ENCODE measurements at places on chromosomes 3 and 15.

DNA sequence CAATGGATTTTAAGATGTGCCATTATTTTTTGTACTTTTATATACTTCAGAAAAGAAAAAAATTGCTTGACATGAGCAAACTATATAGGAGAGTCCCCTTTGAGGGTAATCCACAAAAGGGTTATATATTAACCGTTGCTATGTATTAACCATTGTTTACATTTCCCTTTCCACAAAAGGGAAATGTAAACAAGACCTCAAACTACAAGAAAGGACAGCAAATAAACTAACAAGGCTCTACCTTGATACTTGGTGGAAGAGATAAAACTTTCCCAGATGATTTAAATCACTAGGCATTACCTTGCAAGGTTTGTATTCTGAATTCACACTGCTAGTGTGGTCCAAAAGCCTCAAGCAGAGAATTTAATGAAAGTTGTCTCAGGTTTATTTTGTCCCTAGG, 616.3 kb upstream of the BCHE start:
- DNase-seq = no peak

DNA sequence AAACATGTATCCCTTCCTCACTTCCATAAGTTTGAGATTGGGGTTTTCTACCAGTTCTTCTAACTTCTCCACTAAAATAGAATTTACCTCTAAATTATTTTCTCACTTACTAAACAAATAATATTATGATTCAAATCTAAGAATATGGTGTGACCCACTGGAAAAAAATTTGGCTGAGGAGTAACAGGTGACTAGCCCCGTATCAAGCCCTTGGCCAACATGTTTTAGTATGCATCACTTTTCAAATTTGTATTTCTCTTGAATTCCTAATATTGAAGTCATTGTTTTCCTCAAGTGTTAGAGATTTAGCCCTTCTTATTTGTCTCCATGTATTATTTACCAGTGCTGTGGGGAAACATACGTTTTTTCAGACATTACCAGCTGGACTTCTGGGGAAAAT, 759.4 kb downstream of the NSUN3 start:
- DNase-seq = no peak

DNA sequence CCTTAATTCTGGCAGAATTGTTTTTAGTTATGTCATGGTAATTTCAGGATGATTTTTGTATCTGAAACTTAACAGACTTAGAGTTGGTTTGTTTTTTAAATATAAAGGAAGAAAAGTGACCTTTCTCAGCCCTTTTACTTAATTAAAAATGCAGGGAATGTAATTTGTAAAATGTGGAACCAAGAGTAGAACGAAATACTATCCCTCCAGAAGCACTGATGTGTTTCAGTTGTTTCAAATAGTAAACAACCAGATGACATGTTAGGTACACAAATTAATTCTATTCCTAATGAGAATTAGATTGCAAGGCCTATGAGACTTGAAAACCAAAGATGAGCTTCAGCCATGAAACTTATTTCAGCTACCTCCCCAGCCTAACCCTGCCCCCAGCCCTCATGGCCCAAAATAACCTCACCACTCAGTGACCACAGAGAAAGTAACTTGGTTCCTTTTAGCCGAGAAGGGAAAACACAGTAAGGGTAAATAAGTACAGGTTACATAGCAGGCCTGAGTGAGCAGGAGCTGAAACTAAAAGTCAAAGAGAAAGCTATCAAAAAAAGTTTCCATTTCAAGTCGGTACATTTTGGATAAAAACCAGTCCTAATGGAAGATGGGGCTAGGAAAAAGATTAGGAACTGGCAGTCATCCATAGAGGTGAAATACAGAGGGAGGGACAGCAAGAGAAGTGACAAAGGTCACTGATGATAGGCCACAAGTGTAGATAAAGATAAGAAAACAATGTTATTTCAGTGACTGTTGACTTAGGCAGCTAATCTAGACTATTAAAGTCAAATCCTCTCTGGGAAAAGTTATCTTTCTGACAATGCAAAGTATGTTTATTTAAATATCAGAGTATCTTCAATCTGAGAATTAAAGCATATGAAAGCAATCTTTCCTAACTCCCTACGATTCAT, 23.2 kb downstream of the SENP8 start:
- no peak for DNase-seq

GRCh38 chr15:37199545-37199944, 99.2 kb upstream of the MEIS2 start:
- no peak for DNase-seq
